ENCODE measurements at places on chromosomes 12 and 14.

GRCh38 chr14:99132821-99133635, 139.0 kb downstream of the BCL11B start:
- DNase-seq: no peak

- peak; percentile 93 for DNase-seq
These were observed 34.1 kb downstream of the ACADS start for GRCh38 chr12:120759591-120760348.

GRCh38 chr14:56247495-56248200, 129.4 kb downstream of the PELI2 start:
- no peak for DNase-seq

GRCh38 chr14:55568618-55569017, 11.4 kb upstream of the KTN1 start:
- DNase-seq: no peak

GRCh38 chr12:113897406-113897805, 68.7 kb downstream of the RBM19 start:
- no peak for DNase-seq

DNA sequence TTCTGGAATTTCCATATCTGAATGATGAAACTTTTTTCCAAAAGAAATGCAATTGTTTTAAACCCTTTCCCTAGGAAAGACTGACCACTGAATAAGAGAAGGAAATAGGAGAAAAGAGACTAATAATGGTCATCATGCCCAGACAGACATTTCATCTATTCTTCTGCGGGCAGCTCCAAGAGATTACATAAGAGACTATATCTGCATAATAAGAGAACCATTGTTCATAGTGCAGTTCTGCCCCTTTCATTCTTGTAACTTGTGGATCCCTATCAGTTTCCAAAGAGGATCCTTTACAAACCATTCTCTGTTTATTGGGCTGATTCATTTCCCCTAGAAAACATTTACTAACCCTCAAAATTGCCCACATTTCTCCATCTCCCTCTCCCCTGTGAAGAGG, 197.8 kb downstream of the FSCB start:
- DNase-seq: no peak

GRCh38 chr12:4283512-4284255, 10.1 kb downstream of the CCND2 start:
- no peak for DNase-seq

- peak; percentile 65 for DNase-seq
These were observed at the start of gene MAP3K12 for GRCh38 chr12:53499266-53500141. Gene MAP3K12 (minus strand): TSS chr12:53499458. CDS start chr12:53487391, 12,067 bp downstream.

- DNase-seq: no peak
These were observed 620.7 kb downstream of the AACS start for GRCh38 chr12:125685915-125686314.

- no peak for DNase-seq
These were observed 3.3 kb downstream of the LRIG3 start for GRCh38 chr12:58916921-58917511.

- DNase-seq: no peak
These were observed 38.8 kb upstream of the ATP23 start for GRCh38 chr12:57902478-57902969.

DNA sequence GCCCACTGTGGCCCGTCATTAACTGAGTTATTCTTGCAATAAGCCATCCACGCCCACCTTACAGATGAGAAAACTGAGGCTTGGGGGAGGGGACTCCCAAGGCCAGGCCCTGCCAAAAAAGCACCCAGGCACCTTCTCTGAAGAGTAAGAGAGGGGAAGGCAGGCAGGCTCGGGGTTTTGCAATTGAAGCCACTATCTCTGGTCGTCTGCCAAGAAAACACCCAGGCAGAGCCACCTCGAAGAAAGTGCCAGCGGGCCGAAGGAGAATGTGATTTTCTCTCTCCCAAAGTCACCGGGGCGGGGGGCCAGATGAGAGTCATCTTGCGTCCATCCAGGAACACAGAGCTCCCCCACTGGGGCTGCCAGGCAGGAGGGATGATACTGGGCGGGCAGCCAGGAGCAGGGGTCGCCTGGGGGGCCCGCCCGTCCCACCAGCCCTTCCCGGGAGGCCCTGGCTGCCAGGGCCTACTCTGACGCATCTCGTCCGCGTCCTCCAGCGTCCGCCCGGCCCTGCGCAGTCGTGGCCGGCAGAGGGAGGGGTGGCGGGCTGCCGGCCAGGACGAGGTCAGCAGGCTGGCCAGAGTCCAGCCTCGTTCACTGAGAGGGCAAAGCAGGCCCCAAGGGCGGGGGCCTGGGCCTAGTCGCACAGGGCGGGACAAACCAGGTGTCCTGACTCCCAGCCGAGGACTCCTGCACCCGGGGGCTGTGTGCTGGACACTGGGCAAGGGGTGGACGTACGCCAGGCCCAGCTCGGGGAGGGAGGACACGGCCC, 74.3 kb downstream of the RFLNA start:
- no peak for DNase-seq

- no peak for DNase-seq
These were observed 386.7 kb downstream of the DAD1 start for GRCh38 chr14:22202313-22202712.

GRCh38 chr14:90495357-90496276, 98.8 kb downstream of the CALM1 start:
- DNase-seq: no peak
